IMR-90 (cell line): ENCODE measurements at places on chromosomes 13 and 19. TPM values are rescaled to one million over a fixed set of nuclear protein-coding genes. Genes with fewer than 3 reads are reported as not detected.

DNA sequence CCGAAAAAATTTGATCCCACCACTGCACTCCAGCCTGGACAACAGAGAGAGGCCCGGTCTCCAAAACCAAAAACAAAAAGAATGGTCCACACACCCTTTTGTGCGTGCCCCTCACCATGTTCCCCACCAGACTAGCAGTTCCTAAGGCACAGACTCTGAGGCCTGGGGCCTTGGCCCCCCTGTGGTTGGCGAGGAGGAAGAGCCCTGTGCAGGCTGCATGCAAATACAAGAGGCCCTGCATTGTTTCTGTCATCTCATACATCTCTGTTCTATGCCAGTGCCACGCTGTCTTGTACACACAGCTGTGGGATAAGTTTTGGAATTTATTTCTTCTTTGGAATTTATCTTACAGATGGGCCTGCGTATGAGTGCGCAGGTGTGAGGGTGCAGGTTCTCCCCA, 4.7 kb upstream of the YJEFN3 start:
- no peak for DNase-seq

- peak; percentile 71 for DNase-seq
These were observed 118.4 kb downstream of the COG6 start for GRCh38 chr13:39773833-39774232.

GRCh38 chr13:64958106-64958505, 2272.0 kb downstream of the PCDH9 start:
- DNase-seq, result no peak

- DNase-seq, result no peak
These were observed 340.9 kb upstream of the SGCG start for GRCh38 chr13:22839603-22840530.

The SLC25A15 gene
- 5.2 and 5.4 TPM in 2 replicates for polyA plus RNA-seq

The GJB6 gene
- not detected in 2 replicates for polyA plus RNA-seq

The CFD gene
- polyA plus RNA-seq, result 2.8 and 3.8 TPM in 2 replicates

The CALM3 gene
- polyA plus RNA-seq, result 467 and 501 TPM in 2 replicates
